Ureter (tissue), 1 donor: ENCODE measurements at places on chromosomes 12 and 14. TPM values are rescaled to one million over a fixed set of nuclear protein-coding genes. Genes with fewer than 3 reads are reported as not detected.

CIT gene
- 4.1 TPM for total RNA-seq

REM2 gene
- 0.18 TPM for total RNA-seq

FERMT2 gene
- total RNA-seq: 82.3 TPM

TROAP gene
- total RNA-seq: 1.3 TPM
